ENCODE measurements at places on chromosomes 3 and 15. TPM values are rescaled to one million over a fixed set of nuclear protein-coding genes. Genes with fewer than 3 reads are reported as not detected.

Gene ZMYND10
- 0.62 TPM for total RNA-seq

Gene AQR
- total RNA-seq, result 29.3 TPM

Gene APBA2
- total RNA-seq, result 25.7 TPM

DNA sequence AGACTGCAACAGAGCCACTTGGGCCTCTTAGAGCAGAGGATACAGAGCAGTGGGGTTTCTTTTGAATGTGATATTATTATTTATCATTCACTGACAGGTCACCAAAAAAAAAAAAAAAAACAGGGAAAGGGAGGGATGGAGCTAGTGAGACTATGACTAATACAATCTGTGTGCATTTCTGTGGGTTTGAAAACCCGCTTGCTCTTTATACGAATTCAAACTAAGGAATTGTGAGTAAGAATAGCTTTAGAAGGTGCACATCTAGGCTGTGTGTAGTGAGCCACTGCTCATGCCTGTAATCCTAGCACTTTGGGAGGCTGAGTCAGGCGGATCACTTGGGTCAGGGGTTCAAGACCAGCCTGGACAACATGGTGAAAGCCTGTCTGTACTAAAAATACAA lies 186.6 kb upstream of the MANF start:
- DNase-seq, result peak; percentile 46

GRCh38 chr15:80183306-80183705 lies 30.5 kb downstream of the FAH start:
- no peak for DNase-seq

DNA sequence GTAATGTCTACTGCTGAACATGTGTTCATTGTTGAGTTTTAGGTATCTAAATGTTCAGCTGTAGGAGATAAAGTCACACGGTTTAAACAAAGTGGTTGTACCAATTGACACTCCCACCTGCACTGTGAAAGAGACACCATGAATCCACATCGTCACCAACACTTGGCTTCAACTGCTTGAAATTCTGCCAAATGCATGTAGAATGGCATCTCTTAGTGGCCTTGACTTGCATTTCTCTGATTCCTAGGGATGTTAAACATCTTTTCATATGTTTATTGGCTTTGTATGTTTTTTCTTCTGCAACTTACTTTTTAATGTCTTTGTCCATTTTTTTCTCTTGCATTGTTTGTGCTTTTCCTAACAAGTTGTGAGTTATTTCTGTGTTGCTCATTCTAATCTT lies 43.4 kb downstream of the RPLP1 start:
- no peak for DNase-seq

GRCh38 chr3:11523572-11524101 lies 120.1 kb downstream of the VGLL4 start:
- no peak for DNase-seq

DNA sequence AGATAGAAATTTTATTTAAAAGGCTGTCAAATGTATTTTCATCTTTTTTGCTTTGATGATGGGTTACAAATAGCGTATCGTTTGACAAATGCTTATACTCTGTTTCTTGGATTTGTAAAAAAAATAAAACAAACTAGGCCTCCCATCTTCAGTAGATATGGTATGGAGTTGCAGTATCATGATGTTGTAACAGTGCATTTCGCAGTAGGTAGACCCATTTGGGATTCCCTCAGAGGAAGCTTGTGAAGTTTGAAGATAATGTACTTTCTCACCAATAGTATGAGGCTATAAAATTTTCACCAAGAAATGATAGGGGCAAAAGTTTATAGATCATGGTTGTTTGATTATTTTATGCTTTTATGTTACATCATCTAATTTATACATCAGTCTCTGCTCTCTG lies 10.8 kb downstream of the MBNL1 start:
- DNase-seq, result no peak

- DNase-seq, result peak; percentile 91
Measured at GRCh38 chr15:28955993-28956421, 70.2 kb downstream of the APBA2 start.

DNA sequence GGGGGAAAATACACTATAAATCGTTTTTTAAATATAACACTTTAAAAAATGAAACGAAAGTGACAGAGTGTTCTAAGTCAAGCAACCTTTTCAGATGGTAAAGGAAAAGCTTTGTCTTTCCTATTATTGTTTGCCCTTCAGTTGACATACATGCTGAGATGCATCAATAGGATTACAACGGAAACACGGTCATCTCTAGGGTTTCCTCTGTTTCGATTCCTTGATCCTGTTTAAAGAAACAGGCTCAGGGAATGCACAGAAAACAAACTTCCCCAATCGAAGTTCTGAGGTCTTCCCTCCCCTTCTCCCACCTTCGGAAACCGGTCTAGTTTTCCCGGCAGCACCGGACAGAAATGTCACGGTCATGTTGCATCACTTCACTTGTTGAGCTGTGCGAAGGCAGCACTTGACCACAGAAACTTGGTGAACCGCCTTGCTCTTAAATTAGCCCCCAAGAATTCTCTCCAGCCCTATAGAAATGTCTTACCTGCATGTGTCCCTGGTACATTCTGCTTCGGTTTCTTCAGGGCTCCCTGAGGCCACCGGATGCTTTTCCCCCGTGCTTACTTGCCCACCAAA lies 556 bp downstream of the PEX5L start:
- DNase-seq, result no peak

All from A172 (cell line).